ENCODE measurements at places on chromosomes 3 and 15.
A peak's percentile ranks its signal among the peaks of the same experiment; 100 is the strongest.

DNA sequence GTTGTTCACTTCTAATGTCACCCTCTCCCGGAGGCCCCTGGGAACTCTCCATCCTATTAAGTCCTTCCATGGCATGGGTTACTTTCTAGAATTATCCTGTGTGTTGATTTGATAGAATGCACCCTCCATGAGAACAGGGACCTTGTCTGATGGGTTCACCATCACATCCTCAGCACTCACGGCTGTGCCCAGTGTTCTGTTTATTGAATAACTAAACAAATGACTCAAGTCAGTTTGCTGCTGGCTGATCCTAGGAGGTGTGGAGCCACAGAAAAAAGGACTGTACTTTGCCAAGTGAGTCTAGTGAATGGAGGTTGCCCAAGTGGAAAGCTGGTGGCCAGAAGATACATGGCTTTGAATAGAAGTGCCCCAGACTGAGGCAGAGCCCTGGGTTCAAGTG, 48.5 kb upstream of the RAB6B start:
- no peak for DNase-seq

- no peak for DNase-seq
These were observed 33.6 kb downstream of the HEG1 start for GRCh38 chr3:125022206-125022605.

DNA sequence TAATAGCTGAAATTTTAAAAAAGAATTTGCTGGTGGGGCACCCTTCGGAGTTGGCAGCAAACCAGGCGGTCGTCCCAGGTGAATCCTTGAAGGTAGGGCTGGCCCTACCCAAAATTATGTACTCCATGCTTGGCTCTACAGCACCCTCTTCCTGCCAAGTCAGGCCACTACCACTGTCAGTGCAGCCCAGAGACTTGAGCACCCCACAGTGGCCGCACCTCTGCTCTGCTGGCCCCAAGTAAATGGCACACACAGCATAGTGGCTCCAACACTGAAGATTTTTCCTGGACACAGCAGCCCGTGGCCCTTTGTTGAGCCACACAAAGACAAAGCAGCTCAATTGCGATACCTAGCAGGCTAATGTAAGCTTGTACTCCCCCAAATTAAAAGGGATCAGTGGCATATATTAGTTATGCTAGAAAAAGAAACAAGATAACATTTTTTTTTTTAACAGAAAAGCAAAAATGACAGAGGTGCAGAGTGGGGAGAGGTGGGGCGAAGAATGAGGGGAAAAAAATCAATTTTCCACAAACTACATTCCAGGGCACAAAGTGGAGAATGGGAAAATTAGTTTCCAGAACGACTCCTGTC, 250.5 kb downstream of the UACA start:
- DNase-seq = no peak

GRCh38 chr3:195849322-195850074, 37.8 kb upstream of the MUC4 start:
- DNase-seq = no peak

- DNase-seq = no peak
These were observed 86.6 kb upstream of the NEO1 start for GRCh38 chr15:72965671-72966070.

GRCh38 chr3:52054661-52055511, 1.5 kb downstream of the DUSP7 start:
- DNase-seq = no peak

DNA sequence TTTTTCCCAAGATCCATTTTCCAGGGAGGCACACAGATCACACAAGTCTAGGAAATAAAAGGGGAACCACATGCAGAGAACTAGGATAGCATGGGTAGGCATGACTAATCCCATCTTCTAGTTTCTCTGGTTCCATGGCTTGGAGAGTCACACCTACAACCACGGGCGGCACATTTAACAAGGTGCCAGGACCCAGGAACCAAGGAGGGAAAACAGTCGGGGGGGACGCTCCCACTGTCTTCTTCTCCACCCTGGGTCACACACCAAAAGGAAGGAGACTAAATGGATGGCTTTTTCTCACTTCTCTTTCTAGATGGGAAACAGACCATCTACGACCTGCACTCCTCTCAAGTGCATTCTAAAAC, 4.6 kb upstream of the SMCO1 start:
- no peak for DNase-seq

DNA sequence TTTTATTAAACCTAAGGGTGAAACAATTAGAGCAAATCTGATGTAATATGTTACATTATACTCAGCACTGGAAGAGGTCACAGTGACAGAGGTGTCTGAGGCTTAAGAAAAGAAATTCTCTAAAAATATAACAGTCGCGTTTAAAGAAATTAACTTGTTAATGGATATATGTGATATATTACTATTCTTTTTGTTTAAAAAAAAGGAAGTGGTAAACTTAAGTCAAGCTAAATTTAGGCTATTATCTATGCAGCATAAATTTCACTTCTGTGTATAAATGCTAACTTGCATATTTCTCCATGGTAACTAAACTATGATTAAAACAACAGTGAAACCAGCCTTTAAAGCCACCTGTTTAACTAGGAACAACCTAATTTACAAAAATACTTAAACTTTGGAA, 191.3 kb downstream of the FOXP1 start:
- DNase-seq = no peak

- no peak for DNase-seq
These were observed 1078.4 kb downstream of the ROBO1 start for GRCh38 chr3:78689378-78689777.

GRCh38 chr15:86063356-86064095, 16.1 kb upstream of the AGBL1 start:
- no peak for DNase-seq

- no peak for DNase-seq
These were observed at the start of gene SCG5 for GRCh38 chr15:32641517-32642059. Gene SCG5 (plus strand): TSS chr15:32641710. CDS start chr15:32643593, 1,883 bp downstream.

DNA sequence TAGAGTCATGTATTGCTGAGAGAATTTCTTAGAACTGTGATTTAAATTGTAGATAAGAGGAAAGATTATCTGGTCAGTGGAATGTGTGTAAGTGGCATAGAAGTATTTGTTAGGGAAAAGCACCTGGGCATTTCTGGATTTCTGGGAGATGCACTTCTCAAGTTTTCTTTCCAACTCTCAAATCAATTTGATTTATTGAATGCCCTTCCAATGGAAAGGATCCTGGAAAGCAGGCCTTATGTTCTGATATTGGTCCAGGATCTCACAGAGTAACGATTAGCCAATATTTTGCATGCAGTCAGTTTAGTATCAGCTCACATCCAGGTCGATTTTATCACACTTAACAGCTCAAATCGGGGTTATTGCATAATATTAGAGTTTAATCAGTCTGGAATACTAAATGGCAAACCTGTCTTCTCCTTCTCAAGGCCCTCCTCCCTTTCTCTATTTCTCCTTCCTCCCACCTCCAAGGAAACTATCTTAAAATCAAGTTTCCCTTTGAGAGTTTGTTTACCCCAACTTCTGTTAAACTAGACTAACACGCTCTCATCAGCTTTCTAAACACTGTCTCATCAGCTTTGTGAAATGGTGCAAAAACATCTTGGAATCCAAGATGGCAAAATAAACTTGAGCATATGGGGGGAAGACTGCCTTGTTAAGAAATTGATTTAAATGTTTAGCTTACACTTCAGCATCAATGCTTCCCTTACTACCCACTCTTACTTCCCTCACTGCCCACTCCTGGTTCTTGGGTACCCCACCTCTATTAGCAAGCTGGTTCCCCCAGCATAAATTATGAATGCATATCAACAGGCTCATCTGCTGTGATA, 9.5 kb downstream of the SOX2 start:
- DNase-seq = no peak

- no peak for DNase-seq
These were observed 44.4 kb downstream of the CADPS start for GRCh38 chr3:62830727-62831322.

DNA sequence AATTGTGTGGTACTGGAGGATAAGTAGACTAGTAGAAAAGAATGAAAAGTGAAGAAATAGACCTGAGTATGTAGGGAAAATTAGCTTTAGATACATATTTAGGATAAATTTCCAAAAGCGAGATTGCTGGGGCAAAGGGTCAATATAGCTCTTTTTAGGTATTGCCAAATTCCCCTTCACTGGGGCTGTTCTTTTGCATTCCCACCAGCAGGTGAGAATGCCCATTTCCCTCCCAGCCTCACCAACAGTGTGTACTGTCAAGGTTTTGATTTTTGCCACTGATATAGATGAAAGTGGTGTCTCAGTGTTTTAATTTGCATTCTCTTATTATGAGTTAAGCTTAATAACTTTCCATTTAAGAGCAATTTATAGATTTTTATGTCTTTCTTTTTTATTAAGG, 35.7 kb upstream of the BHLHE40 start:
- DNase-seq = no peak

DNA sequence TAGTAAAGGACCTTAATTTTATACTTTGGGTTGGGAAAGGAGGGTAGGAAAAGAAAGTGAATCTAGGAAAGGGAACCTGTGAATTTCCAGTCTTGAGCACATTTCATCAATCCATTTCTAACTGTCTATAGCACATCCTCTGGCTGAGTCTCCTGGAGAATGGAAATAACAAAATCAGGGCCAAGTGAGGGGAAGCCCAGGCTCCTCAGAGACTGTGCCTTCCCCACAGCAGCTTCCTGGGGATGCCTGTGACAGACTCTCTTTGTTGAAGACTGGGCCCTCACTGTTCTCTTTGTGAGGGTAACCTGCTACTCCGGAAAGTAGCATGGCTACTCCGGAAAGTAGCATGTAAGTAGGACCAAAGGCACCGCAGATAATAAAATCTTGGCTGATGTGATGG, 22.6 kb upstream of the CSPG5 start:
- no peak for DNase-seq

DNA sequence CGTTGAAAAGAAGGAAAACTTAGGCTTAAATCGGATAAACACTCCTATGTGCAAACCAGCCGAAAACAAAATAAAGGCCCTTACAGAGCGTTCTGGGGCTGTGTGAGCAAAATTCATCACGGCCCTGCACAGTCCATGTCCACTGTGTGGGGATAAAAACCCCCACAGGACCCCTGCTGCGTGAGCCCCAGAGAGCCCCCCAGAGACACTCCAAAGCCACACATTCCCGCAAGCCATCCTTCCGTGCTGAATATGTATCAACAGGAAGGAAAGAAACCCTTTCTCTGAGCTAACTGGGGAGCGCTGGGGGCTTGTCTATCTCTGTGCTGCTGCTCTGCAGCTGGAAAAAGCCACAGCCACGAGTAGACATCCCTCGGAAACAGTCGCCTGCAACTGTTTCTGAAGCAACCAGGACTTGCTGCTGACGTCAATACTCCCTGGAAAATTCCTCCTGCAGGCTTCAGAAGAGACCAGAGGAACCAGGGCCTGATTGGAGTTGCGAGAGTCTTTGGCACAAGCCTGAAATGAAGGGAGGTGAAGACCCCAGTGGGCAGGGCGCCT, 72.7 kb downstream of the NUP210 start:
- no peak for DNase-seq

GRCh38 chr15:50940506-50940905, 32.0 kb downstream of the AP4E1 start:
- DNase-seq = no peak

GRCh38 chr3:31981206-31982181, at the start of the genes OSBPL10 and ZNF860:
Gene OSBPL10 (minus strand): TSS chr3:31981262. CDS start chr3:31981179, 83 bp downstream.
Gene ZNF860 (plus strand): TSS chr3:31981750. CDS start chr3:31989080, 7,330 bp downstream.
- DNase-seq = peak; percentile 93

- no peak for DNase-seq
These were observed 27.2 kb downstream of the BCL2A1 start for GRCh38 chr15:79943820-79944219.

DNA sequence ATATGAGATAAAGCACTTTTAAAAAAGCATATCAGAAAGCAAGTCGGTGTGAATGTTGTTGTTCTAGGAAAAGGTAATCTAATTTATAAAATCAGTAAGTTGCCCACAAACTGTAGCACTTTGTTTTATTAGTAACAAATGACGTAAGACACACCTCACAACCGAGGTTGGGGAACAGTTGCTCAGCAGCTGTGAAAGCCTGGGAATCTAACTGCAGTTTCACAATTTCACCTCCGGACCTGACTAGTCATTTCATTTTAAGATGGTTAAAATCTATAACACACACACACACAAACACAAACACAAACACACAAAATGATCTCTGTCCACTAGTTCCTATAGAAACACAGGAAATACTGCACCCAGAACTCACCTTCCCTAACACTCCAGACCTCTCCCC, 406.7 kb upstream of the NR2F2 start:
- no peak for DNase-seq

GRCh38 chr3:11835028-11835639, 11.6 kb downstream of the TAMM41 start:
- no peak for DNase-seq

- no peak for DNase-seq
These were observed 38.5 kb downstream of the C3orf62 start for GRCh38 chr3:49238274-49239127.

All from sciatic nerve (tissue), 2 donors.